Stimulated activated CD8-positive, alpha-beta memory T cell treated with anti-CD3 and anti-CD28 coated beads, Interleukin-7, amount 100 ng/mL, for 1 hour (primary cell): ENCODE measurements at places on chromosomes 3 and 15.

- no peak for DNase-seq
Observed at GRCh38 chr3:111714305-111714704, 119.2 kb upstream of the ZBED2 start.

DNA sequence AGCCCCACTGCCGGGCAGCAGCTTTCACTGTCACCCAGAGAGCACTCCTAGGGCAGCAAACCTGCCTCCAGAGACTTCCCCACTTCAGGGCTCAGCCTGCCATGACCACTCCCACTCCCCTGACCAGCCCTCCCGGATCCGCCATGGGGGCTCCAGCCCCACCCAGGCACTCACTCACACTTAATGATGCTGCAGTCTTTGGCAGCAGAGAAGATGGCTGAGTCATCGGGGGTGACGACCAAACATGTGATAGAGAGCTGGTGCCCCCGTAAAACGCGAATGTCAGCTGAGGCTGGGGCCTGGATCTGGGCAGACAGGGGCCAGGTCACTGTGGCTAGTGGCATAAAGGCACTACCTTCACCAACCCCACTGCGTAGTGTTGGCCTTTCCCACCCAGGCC is 4.7 kb downstream of the RRP9 start:
- no peak for DNase-seq

DNA sequence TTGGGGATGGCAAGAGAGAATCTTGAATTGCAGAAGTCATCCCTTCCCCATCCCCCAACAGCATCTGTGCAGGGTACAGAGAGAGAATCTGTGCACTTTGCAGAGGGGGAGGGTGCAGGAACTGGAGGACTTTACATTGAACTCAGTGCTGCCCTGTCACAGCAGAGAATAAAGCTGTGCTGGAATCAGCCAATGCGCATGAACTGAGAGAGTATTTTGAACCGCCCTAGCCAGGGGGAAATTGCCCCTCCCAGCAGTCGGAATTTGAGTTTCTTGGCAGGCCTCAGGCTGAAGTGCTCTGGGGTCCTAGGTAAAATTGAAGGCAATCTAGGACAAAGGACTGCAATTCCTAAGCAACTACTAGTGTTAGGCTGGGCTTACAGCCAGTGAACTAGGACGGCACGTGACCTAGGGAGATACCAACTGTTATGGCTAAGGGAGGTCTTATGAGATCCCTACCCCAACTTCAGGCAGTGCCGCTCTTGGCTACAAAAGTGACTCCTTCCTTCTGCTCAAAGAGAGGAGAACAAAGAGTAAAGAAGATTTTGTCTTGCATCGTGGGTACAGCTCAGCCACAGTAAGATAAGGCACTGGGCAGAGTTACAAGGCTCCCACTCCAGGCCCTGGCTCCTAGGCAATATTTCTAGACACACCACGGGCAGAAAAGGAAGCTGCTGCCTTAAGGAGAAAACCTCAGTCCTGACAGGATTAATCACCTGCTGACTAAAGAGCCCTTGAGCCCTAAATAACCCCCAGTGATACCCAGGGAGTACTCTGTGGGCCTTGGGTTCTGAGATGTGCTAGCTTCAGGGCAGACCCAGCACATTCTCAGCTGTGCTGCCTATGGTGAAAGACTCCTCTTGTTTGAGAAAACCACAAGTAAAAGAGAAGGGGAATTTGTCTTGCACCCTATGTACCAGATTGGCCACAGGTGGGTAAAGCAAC is 300.5 kb upstream of the ALCAM start:
- DNase-seq, result no peak

GRCh38 chr3:51350751-51351150 is 34.3 kb upstream of the MANF start:
- DNase-seq, result no peak

- DNase-seq, result no peak
Observed at GRCh38 chr3:151835751-151836525, 22.0 kb downstream of the AADAC start.

DNA sequence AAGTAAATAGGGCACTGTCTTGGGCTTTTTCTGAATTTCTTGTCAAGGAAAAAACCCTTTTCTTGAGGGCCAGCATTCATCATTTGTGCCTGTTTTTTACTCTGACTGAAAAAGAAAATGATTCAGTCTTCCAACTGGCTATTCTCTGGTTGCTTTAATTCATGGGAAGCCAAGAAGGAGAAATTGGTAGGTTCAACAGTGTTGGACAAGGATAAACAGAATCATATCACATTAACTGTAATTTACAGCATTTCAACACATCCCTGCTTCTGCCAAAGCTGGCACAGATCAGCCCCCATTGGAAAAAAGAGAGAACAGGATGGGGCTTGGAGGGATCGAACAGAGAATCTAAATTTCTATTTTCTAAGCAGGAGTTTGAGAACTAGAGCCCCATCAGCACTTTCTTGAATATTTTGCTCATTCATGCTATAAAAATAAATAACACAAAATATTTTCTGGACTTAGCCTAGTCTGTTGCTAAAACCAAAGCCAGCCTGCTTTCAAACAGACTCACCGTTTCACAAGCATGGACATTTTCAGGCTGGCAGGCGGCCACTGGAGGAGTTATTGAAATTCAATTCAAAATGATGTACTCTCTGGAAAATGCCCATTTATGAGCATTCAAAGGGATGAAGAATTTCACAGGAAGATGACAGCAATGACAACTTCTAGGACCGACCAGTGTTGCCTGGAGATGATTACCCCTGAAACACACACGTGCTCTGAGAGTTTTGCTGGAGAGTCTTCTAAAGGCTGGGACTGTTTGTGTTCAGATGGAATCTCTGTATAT is 181.2 kb downstream of the WNT5A start:
- DNase-seq, result no peak

- DNase-seq, result no peak
Observed at GRCh38 chr15:100787567-100788417, 91.8 kb upstream of the ALDH1A3 start.

GRCh38 chr15:85430406-85431204 is 50.2 kb downstream of the AKAP13 start:
- DNase-seq, result no peak

GRCh38 chr3:75171630-75172230 is 492.4 kb upstream of the FRG2C start:
- no peak for DNase-seq

DNA sequence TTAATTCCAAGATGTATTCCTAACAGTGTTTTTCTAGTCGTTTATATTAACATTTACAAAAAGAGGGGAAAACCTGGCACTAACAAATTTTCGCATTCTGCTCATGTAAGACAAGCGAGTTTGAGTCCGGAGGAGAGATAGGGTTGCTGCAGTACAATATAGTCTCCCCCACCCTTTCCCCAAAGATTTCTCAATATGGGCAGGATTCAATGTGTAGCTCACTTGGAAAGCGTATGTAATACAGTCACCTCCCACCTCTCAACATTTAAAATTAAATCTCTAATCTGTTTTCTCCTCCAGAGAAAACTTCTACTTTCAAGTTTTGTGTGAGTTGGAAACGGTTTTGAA is 57.9 kb downstream of the CMSS1 start:
- no peak for DNase-seq

- DNase-seq, result no peak
Observed at GRCh38 chr15:65653341-65653740, 31.6 kb downstream of the SLC24A1 start.

DNA sequence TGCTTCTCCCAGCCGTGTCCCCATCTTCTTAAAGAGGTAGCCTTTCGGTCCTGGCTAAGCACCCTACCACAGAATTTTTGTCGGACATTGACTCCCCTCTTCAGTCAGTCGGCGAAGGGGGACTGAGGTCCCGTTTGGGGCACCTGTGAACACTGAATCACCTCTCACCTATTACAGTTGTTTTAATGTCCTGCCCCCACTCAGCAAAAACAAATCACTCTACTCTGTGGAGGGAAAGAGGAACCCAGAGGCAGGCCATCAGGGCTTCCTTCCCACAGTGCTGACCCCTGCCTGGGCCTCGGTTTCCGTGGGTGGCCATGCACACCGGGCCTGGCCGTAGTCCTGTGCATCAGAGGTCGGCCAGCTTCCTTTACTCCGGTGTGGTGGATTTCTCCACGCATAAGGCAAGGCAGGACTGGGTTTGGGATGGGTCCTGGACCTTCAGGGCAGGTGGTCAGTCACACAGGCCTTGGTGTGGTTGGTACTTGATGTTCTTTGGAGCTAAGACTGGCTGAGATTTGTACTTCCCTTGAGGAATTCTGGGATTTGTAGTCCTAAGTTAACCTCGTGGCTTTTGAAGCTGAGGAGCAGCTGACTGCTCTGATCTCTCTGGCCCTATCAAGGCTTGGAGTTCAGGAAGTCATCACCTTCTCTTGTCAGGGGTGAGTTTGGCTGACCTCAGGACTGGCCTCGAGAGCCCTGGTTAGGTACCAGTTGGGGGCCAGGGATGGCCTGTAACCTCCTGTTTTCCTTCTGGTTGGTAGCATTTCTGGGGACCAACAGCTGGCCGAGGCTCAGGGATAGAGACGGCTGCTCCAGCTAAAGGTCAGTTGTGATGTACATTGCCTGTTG is 627 bp upstream of the FAM131A start:
- DNase-seq, result no peak

GRCh38 chr3:29521293-29521692 is 240.4 kb downstream of the RBMS3 start:
- DNase-seq, result no peak

- DNase-seq, result no peak
Observed at GRCh38 chr3:9915254-9916141, 1.4 kb upstream of the IL17RC start.

- DNase-seq, result no peak
Observed at GRCh38 chr15:84685304-84685703, 27.3 kb upstream of the NMB start.

DNA sequence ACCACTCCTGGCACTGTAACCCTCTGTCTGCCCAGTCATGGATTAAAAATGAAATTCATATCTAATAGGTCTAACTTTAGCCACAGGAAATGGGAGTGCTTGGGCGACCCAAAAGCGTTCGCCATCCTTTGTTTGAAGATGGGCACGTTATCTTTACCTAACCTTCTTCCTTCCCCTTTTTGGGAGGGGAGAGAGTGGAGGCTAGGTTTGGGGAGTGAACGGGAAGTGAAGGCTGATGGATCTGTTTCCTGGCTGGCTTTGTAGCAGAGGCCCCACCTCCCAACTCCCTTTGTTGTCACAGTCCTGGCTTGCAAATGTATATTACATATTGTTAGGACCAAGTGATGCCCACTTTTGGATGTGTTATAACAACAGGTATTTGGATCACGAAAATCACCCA is 98.1 kb upstream of the ARHGEF3 start:
- no peak for DNase-seq

DNA sequence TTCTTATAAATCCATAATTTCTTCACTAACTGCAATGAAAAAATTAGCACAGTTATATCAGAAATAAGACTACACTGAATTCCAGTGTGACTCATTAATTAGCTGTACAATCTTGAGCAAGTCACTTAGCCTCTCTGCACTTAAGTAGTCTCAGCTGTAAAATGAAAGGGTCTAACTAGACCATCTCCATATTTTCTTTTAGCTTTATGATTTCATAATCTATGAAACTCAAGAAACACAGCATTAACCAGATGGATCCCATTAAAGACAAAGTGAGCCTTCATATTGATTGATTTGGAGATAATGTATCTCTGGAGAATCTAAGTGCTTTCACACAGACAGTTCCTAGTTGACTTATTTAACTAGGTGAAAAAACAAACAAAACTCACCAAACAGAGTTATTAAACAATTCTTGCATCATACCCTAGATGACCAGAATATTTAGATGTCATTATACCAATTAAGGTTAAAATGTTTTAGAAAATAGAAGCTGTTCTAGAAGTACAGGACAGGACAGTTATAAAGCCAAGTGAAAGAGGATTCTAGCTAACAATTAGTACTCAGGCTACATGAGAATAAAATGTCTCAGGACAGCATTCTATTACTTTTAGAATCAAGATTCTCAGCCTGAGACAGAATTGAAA is 11.2 kb downstream of the CSNK1G1 start:
- no peak for DNase-seq

GRCh38 chr3:155270063-155270462 is 23.4 kb downstream of the STRIT1 start:
- DNase-seq, result no peak

DNA sequence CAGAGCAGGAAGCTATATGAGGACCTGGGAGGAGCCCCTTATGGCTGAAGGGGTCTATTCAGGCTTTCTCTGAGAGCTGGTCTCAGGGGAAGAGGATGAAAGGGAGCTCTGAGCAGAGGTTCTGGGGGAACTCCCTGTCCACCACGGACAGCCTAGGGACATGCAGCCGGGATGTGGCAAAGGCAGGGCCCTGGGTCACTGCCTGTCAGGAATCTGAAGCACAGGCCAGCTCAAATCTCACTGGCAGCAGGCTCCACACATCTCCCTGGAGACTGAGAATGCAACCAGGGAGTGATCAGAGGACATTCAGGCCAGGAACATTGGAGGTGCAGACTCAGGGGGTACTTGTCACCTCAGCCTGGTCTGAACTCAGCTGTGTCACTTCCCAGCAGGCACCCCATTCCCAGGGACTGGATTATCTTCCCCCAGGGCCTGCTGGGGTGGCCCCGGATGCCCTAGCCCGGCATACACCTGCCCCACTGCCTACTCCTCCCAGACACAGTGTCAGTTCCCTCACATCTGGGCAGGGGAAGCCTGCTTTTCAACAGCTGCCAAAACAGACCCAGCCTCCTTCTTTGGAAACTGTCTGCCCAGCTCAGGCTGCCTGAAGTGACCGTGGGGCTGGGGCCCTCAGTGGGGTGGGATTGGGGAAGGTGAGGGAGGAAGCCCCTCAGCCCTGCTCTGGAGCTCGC is 18.3 kb upstream of the SEMA3F start:
- no peak for DNase-seq

DNA sequence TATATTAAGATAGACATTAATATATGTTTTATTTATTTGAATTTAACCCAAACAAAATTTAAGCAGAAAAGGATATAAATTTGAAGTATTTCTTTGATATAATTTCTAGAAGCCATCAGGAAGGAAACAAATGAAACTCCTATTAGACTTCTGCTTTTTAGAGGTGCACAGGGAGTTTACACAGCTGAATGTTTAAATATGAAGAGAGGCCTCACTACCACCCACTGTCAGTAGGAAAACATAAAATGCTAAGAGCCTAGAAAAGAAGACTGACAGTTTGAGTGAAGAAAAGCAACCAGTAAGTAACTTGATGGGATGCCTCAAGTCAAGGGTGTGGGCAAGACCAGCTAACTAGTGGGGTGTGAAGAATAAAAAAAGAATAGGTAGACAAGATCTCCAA is 19.7 kb downstream of the PLSCR2 start:
- no peak for DNase-seq

GRCh38 chr15:32053719-32054118 is 23.4 kb downstream of the CHRNA7 start:
- DNase-seq, result no peak

DNA sequence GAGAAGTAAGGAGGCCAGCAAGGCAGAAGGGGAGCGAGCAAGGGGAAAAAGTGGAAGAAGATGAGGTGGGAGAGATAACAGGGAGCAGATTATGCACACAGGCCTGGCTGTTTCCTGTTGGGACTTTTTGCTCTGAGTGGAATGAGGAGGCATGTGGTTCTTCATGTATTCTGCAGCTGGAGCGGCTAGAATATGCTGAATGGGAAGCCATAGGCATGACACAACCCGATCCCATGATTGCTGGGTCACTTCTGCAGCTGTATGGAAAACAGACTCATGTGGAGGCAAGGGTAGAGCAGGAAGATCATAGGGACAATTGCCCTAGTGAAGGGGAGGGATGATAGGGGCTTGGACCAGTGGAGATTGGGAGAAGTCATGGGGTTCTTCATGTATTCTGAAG is 206.0 kb upstream of the SUCLG2 start:
- no peak for DNase-seq
